GM04504 (cell line): ENCODE measurements at places on chromosomes 4 and X.

DNA sequence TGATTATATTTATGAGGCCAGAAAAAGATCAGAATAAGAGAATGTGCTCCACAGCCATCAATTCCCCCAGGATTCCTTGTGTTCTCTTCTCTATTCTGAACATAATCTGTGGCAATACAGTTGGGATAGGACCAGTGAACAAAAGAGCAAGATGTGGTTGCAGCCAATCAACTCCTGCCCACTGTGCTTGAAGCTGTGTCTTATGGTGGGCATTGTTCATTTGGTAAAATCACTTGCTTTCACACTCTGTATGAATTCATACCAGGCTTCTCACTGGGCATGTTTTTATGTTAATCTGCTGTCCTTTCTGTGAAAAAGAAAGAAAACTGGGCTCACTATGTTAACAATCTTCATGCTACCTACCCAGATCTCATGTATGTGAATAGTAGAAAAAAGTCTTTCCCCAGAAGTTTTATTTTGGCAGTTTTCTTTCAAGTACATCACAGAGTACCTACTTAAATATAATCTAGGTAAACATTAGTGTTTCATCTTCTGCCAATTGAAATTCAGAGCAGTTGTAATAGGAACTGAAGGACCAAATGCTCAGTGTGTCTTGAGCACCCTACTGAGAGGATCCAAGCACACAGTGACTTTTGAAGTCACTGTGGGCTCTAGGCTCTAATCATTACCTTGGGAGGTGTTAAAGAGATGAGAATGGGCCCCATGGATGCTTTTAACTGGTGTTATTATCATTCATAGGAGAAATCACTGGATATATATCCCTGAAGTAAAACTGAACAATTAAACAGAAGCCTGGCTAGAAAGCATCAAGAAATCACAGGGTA lies 429.2 kb upstream of the TRAM1L1 start:
- DNase-seq = no peak

- DNase-seq = no peak
Measured at GRCh38 chr4:19729886-19730651, 521.6 kb upstream of the SLIT2 start.

- DNase-seq = peak; percentile 48
Measured at GRCh38 chr4:15707363-15707715, 4.5 kb downstream of the BST1 start.

GRCh38 chrX:42934020-42934726 lies 156.2 kb upstream of the PPP1R2C start:
- DNase-seq = no peak

GRCh38 chr4:3202836-3203820 lies 45.8 kb upstream of the MSANTD1 start:
- no peak for DNase-seq

- DNase-seq = no peak
Measured at GRCh38 chr4:37762294-37762990, 64.0 kb upstream of the PGM2 start.

GRCh38 chr4:26047795-26048194 lies 133.8 kb downstream of the SMIM20 start:
- no peak for DNase-seq

DNA sequence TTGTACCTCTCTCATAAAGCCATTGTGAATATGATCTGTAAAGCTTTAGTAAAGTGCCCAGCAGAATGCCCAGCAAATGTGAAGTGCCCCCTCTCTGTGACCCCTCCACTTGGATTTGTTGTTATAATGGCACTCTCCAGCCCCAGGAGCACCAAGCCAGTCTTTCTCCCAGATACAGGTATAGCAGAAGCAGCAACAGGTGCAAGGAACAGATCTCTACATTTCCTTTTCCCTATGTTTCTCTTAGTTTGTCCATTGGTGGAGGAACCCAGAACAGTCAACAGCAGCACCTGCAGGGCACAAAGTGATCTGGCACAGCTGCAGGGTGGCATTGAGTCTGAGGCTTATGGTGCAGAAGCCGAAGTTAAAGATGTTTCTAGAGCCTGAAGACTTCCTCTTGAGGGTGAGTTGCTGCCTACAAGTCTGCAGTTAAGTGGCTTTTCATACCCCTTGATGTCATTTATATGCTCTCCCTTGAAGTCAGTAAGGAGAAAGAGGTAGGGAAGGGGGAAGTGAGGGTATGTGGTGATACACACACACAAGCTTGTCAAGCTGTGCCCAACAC lies 16.1 kb upstream of the CXCL3 start:
- DNase-seq = no peak

DNA sequence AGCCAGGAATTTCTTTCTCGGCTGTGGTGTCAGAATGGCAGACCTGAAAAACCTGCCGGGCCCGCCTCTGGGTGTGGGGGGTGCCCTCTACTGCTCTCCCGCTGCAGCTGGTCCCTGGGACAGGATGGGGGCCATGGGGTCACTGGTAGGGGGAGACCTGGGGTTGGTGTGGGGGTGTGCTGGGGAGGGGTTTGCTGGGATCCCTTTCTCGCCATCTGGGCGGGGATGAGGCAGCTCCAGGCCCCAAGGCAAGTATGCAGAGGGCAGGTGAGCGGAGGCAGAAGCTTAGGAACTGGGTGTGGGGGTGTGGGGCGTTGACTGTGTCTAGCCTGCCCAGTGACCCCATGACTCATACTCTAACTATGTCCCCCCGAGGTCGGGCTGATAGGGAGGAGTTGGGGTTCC lies 884 bp downstream of the CCDC120 start:
- no peak for DNase-seq

- no peak for DNase-seq
Measured at GRCh38 chr4:149964001-149964796, 114.0 kb upstream of the DCLK2 start.

GRCh38 chr4:127048376-127049044 lies 584.2 kb upstream of the INTU start:
- DNase-seq = no peak

DNA sequence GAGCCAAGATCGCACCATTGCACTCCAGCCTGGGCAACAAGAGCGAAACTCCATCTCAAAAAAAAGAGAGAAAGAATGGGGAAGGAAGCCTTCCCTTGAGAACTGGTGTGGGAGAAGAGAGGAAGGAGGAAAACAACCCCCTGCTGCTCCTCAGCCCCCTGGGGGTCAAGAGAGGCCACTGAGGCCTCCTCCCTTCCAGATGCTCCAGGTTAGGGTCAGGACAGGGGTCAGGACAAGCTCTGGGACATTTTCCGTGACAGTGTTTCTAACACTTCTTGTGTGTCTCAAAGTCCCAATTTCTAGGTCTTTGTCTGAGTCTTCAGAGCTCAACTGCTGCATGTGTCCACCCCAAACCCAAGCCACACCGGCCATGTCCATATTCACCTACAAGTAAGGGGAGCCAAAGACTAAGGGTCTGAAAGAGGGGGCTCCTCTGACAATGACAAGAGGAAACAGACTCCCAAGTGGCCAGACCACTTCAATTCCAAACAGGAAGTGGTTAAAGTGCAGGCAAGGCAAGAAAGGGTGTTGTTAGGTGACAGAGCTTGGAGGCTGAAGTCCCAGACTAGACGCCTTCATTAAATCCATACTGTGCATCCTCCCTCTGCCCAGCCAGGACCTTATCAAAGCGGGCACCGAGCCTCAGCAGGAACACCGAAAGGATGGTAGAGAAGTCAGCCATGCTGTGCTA lies 8.3 kb downstream of the L1CAM start:
- no peak for DNase-seq

- no peak for DNase-seq
Measured at GRCh38 chr4:22941688-22942375, 249.1 kb downstream of the GBA3 start.

GRCh38 chrX:118615141-118615540 lies 112.3 kb upstream of the IL13RA1 start:
- no peak for DNase-seq
